ENCODE measurements at places on chromosomes 12 and 14. TPM values are rescaled to one million over a fixed set of nuclear protein-coding genes. Genes with fewer than 3 reads are reported as not detected.
A peak's percentile ranks its signal among the peaks of the same experiment; 100 is the strongest.

Gene GDF3
- not detected for total RNA-seq

Gene DNAI7
- total RNA-seq: 0.72 TPM

Gene MAPKAPK5
- total RNA-seq: 59.8 TPM

Gene TMEM119
- 5.0 TPM for total RNA-seq

Gene IFNG-AS1
- 0.42 TPM for total RNA-seq

Gene RPS6KL1
- 1.0 TPM for total RNA-seq

- no peaks in the 10 kb centered on the region for H3K36me3 ChIP-seq
- no peak for DNase-seq
- peaks cover 2% of the 10 kb centered on the region for H3K4me1 ChIP-seq
- H3K27me3 ChIP-seq: no peaks in the 10 kb centered on the region
- H3K4me3 ChIP-seq: no peak overlapping the region
Measured at GRCh38 chr14:91754819-91755218, 22.9 kb upstream of the CATSPERB start.

DNA sequence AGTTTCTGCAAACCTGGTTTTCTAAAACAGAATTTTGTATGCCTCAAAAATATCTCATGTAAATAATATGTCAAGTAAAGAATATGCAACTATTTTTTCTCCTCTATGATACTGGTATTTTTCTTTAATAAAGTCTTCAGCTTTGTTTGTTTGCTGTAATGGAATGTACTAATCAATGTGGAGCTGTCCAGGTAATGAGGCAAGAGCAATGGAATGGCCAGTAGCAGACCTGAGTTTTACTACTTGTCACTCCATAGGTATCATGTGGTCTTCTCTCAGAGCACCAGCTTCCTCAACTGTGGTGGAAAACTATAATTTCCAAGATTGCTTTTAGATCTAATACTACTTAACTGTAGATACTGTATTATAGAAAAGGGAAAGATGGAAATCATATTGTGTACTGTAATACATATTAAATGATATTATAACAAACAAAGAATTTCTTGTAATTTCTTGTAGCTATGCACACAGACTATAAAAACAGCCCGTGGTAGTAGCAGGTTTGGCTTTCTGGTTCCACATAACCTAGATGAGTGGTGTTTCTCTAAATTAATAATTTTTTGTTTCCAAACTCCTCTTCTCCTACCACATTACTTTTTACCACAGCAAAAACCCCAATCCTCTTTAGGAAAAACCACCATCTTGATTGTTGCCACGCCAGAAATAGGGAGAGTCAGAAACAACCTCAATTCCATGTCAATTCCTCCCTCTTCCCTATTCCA is 70.6 kb downstream of the KIF21A start:
- no peak overlapping the region for H3K4me3 ChIP-seq
- H3K4me1 ChIP-seq: peaks cover 10% of the 10 kb centered on the region
- peak overlapping the region; percentile 6 for H3K27ac ChIP-seq
- H3K27me3 ChIP-seq: no peaks in the 10 kb centered on the region
- DNase-seq: no peak
- H3K36me3 ChIP-seq: peaks cover 2% of the 10 kb centered on the region

GRCh38 chr12:122865268-122866231 is 30.3 kb downstream of the HIP1R start:
- peak overlapping the region; percentile 33 for H3K4me3 ChIP-seq
- no peak for DNase-seq
- peaks cover 6% of the 10 kb centered on the region for H3K4me1 ChIP-seq
- no peaks in the 10 kb centered on the region for H3K27me3 ChIP-seq
- H3K27ac ChIP-seq: peak overlapping the region; percentile 81
- H3K36me3 ChIP-seq: peaks cover 2% of the 10 kb centered on the region

- H3K4me1 ChIP-seq: peaks cover 10% of the 10 kb centered on the region
- H3K27me3 ChIP-seq: no peaks in the 10 kb centered on the region
- peaks cover 13% of the 10 kb centered on the region for H3K36me3 ChIP-seq
- DNase-seq: no peak
- H3K4me3 ChIP-seq: no peak overlapping the region
Measured at GRCh38 chr14:55314449-55314848, 43.2 kb downstream of the FBXO34 start.

DNA sequence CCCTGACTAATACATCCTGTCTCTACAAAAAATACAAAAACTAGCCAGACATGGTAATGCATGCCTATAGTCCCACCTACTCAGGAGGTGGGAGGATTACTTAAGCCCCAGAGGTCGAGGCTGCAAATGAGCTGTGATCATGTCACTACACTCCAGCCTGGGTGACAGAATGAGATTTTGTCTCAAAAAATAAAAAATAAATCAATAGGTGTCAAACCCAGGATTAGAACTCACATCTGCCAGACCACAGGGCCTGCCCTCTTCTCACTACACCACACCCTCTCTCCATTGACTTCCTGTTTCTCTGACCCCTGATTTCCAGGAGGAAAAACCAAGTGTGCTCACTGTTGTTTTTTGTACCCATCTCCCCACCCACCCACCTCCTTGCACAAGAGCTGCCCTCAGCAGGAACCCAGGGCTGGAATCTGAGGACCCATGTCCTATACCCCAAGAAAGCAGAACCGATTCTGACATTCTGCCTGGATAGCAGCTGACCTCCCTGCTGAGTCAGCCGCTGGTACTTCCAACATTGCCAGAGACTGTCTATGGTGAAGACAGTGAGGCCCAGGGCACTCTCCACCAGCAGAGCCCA is 6.2 kb downstream of the CMKLR1 start:
- peaks cover 27% of the 10 kb centered on the region for H3K27me3 ChIP-seq
- no peak overlapping the region for H3K4me3 ChIP-seq
- no peak overlapping the region for H3K27ac ChIP-seq
- DNase-seq: no peak
- no peaks in the 10 kb centered on the region for H3K4me1 ChIP-seq

GRCh38 chr12:42442888-42443287 is 116.9 kb downstream of the PPHLN1 start:
- DNase-seq: no peak
- no peaks in the 10 kb centered on the region for H3K4me1 ChIP-seq
- H3K36me3 ChIP-seq: peaks cover 17% of the 10 kb centered on the region
- H3K27me3 ChIP-seq: no peaks in the 10 kb centered on the region

DNA sequence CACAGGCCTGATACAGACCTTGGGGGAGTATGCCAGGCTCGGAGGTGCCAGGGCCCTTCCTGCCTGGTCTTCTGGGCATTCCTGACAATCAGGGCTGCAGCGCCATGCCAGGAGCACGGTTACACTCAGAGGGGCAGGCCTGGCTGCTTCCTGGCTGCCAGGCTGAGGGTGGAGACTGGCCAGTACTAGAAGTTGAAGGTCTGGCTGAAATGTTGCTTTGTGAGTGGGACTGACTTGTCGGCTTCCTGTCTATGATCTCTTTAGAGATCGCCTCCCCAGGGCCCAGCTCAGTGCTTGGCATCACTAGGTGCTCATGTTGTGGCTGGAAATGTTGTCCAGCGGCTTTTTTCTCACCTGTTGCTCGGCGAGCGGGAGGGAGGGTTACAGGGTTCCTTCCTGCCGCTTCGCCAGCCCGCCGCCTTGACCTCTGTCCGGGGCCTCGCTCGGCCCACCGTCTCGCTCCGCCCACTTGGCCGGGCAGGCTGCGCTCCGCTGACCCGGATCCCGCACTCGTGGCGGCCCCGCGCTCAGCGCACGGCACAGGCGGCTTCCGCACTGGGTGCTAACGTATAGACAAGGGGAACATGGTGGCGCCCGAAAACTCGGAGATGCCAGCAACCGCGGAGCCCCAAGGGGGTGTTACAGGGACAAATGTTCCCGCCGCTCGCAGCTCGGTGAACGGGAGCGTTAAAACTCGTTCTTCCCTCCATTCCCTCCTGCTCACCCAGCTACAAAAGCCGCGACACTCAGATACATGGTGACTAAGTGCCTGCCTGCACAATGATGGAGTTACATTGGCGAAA is 32.6 kb downstream of the PAPLN start:
- DNase-seq: no peak
- peaks cover 15% of the 10 kb centered on the region for H3K4me1 ChIP-seq
- H3K36me3 ChIP-seq: peaks cover 2% of the 10 kb centered on the region
- peaks cover 7% of the 10 kb centered on the region for H3K27me3 ChIP-seq
- H3K4me3 ChIP-seq: peak overlapping the region; percentile 68
- H3K27ac ChIP-seq: no peak overlapping the region

DNA sequence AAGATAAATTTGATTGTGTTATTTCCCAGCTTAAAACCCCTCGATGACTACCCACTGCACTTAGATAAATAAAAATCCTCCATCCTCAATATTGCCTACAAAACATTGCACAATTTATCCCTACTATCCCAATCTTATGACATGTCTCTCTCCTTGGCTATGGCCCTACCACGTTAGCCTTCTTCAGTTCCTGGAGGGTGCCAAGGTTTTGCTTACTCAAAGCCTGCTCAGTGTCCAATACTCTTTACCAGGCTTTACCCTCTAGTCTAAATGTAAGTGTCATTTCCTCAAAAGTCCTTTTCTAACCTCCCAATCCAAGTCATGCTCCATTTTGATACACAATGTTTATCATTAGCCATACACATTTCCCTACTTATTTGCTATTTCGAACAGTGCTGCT is 35.0 kb upstream of the PPM1A start:
- peaks cover 5% of the 10 kb centered on the region for H3K36me3 ChIP-seq
- H3K27me3 ChIP-seq: peaks cover 28% of the 10 kb centered on the region
- DNase-seq: no peak

DNA sequence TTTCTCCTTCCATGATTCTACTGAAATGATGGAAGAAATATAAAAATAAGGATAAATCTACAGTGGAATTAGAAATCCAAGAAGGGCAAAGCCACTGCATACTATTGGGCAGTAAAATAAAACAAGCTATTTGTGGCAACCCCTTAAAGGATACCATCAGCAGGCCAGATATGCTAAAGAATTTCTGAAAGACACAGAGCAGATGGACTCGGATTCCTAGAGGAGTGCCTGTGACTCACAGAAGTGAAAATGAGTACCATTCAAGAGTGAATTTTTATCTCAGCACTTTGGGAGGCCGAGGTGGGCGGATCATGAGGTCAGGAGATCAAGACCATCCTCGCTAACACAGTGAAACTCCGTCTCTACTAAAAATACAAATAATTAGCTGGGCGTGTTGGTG is 318.1 kb downstream of the LRIG3 start:
- DNase-seq: no peak
- no peaks in the 10 kb centered on the region for H3K4me1 ChIP-seq
- H3K27me3 ChIP-seq: no peaks in the 10 kb centered on the region
- no peak overlapping the region for H3K27ac ChIP-seq

- H3K4me3 ChIP-seq: no peak overlapping the region
- no peak overlapping the region for H3K27ac ChIP-seq
- H3K27me3 ChIP-seq: peaks cover 8% of the 10 kb centered on the region
- no peaks in the 10 kb centered on the region for H3K36me3 ChIP-seq
- H3K4me1 ChIP-seq: no peaks in the 10 kb centered on the region
- DNase-seq: no peak
Measured at GRCh38 chr14:92495027-92495426, 18.6 kb upstream of the RIN3 start.

DNA sequence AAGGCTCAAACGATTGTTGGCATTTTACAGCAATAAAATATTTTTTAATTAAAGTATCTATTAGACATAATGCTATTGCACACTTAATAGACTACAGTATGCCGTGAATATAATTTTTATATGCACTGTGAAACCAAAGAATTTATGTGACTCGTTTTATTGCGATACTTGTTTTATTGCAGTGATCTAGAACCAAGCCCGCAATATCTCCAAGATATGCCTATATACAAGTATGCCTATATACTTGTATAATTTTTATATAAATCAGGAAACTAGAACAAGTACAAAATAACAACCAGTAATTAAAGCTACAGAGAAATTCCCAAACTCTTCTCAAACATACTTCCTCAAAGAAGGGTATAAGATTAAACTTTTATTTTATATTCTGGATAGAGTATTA is 31.3 kb downstream of the EEA1 start:
- H3K36me3 ChIP-seq: peaks cover 2% of the 10 kb centered on the region
- H3K4me1 ChIP-seq: peaks cover 5% of the 10 kb centered on the region
- no peak overlapping the region for H3K4me3 ChIP-seq
- H3K27ac ChIP-seq: no peak overlapping the region
- H3K27me3 ChIP-seq: no peaks in the 10 kb centered on the region
- no peak for DNase-seq

GRCh38 chr14:105088812-105089745 is 23.8 kb upstream of the GPR132 start:
- no peaks in the 10 kb centered on the region for H3K36me3 ChIP-seq
- no peak overlapping the region for H3K27ac ChIP-seq
- H3K4me3 ChIP-seq: peak overlapping the region; percentile 67
- peaks cover 16% of the 10 kb centered on the region for H3K4me1 ChIP-seq

DNA sequence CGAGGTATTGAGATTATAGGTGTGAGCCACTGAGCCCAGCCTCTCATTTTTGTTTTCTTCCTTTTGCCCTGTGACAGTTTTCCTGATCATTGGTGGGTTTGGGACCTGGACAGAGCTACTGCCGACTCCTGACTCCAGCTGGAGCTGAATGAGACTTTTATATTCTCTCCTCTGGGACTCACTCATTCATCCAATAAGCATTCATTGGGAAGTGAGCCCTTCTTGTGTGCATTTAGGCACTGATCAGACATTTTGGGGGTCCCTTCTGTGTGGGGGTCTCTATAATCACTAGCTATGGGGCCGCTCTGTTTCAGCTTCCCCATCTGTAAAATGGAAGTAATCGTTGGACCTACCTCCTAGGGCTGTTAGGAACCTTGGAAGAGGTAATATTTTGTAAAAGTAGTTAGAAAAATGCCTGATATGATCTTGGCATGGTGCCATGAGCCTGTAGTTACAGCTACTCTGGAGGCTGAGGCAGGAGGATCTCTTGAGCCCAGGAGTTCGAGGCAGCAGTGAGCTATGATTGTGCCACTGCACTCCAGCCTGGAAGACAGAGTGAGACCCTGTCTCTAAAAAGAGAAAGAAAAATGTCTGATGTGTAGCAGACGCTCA is 7.2 kb downstream of the SH2B3 start:
- peak overlapping the region; percentile 97 for H3K27ac ChIP-seq
- DNase-seq: no peak
- H3K4me1 ChIP-seq: peaks cover 48% of the 10 kb centered on the region
- peak overlapping the region; percentile 72 for H3K4me3 ChIP-seq
- H3K36me3 ChIP-seq: peaks cover 2% of the 10 kb centered on the region
- no peaks in the 10 kb centered on the region for H3K27me3 ChIP-seq

DNA sequence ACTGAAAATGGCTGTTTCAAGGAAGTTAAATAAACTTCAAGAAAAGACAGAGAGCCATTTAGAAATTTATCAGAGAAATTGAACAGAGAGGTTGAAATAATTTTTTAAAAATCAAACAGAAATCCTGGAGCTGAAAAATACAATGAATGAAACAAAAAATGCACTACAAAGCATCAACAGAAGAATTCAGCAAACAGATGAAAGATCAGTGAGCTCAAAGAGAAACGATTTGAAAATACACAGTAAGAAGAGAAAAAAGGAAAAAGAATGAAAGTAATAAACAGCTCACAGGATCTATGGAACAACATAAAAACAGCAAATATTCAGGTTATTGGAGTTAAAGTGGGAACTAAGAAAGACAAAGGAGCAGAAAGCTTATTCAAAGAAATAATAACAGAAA is 26.2 kb downstream of the COX16 start:
- no peak for DNase-seq
- H3K4me3 ChIP-seq: no peak overlapping the region
- H3K27ac ChIP-seq: no peak overlapping the region

- H3K27me3 ChIP-seq: peaks cover 10% of the 10 kb centered on the region
- no peak overlapping the region for H3K27ac ChIP-seq
- no peaks in the 10 kb centered on the region for H3K4me1 ChIP-seq
- no peak for DNase-seq
Measured at GRCh38 chr12:95326445-95326844, 108.8 kb downstream of the VEZT start.
